Panc1 (cell line): ENCODE measurements at places on chromosomes 16 and 17.

DNA sequence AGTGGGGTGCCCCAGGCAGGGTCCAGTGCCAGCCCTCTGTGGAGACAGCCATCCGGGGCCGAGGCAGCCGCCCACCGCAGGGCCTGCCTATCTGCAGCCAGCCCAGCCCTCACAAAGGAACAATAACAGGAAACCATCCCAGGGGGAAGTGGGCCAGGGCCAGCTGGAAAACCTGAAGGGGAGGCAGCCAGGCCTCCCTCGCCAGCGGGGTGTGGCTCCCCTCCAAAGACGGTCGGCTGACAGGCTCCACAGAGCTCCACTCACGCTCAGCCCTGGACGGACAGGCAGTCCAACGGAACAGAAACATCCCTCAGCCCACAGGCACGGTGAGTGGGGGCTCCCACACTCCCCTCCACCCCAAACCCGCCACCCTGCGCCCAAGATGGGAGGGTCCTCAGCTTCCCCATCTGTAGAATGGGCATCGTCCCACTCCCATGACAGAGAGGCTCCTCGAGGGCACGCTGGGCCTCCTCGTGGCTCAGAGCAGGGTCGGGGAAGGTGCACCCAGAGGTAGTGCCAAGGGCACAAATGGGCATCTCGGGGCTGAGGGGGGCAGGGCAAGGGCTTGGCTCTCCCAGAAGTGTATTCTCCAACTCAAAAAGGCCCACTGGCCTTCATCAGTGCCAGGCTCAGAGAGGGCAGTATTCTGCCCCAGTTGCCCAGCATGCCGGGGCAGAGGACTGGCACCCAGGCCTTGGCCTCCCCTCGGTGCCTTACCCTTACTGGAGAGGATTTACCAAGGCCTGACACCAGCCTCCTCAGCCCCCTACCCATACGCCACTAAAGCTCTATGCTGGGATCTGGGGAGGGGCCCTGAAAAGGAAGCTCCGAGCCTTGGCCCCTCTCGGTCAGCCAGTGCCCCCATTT lies at the start of gene CDH5:
CDH5 (plus strand) TSS at position 259 of the 867 bp plus-strand sequence. CDS start 12,647 bp downstream, outside the sequence.
- no peak for DNase-seq

- no peak for DNase-seq
Measured at GRCh38 chr17:47808036-47808829, 13.4 kb downstream of the OSBPL7 start.

- DNase-seq = no peak
Measured at GRCh38 chr16:81036751-81037350, 1.2 kb downstream of the ATMIN start.

DNA sequence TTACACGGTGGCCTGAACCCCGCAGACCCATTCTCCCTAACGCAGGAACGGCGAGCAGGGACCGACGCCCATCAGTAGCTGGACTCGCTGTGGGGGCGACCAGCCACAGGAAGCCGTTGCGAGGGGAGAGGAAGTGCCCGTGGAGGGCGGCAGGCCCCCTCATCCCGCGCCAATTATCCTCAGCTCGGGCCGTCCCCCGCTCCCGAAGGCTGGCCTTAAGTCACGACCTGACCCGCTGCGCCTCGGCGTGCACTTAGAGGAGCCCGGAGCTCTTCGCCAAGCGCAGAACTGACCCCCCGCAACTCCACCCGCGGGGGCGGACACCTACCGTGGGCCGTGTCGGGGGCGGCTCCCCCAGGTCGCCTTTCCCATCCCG lies 401 bp downstream of the ARL16 start:
- DNase-seq = no peak

GRCh38 chr17:14307560-14308024 lies 6.7 kb downstream of the HS3ST3B1 start:
- no peak for DNase-seq

DNA sequence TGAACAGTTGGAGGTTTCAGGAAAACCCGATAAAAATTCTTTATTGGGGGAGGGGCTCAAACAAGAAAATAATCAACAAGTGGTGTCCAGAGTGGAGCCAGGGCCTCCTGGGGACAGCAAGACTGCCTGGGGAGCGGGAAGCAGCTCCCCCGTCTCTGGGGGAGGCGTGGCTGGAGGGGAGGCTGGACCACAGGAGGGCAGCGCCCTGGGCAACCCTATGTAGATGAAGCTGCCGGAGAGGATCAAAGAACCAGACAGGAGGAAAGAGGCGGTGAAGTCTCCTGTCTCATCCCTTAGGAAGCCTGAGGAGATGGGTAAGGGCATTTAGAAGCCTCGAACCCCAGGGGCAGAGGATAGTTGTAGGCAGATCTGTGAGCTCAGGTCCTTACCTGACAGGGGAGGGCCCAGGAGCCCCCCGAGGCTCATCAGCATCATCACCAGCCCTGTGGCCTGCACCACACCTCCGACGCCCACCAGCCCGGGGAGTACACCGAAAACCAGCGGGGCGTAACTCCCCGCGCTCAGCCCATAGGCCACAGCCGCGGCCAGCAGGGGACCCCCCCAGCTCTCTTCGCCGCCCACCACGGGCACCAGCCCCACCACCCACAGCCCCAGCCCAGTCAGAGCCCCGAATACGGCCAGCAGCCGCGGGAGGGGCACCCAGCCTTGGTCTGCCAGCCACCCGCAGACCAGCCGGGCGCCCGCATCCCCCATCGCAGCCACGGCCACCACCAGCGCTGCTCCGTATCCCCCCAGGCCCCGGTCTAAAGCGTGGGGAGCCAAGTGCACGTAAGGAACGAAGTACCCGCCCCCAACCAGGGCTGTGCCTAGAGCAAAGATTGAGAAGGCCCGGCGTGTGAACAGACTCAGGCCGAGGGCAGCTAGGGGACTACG lies 2.0 kb downstream of the SLC16A11 start:
- no peak for DNase-seq

DNA sequence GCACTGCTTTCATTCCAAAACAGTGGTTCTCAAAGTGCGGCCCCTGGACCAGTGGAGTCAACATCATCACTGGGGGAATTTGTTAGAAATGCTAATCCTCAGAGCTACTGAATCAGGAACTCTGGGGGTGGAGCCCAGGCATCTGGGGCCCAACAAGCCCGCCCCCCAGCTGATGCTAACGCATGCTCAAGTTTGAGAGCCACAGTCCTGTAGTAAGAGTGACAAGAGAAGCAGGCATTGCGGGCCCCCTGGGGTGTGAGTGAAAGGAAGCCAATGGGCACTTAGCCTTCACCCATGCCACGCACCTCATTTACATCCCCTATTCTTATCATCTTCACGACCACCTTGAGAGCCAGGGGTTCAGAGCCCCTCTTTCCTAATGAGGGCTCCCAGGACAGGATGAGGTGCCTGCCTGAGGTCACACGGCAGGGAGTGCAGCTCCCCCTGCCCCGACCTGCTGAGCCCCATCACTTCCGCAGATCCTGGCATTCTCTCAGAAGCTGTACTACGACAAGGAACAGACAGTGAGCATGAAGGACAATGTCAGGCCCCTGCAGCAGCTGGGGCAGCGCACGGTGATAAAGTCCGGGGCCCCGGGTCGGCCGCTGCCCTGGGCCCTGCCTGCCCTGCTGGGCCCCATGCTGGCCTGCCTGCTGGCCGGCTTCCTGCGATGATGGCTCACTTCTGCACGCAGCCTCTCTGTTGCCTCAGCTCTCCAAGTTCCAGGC lies 9.1 kb downstream of the CA4 start:
- DNase-seq = no peak
